ENCODE measurements at places on chromosomes 16 and 17.

DNA sequence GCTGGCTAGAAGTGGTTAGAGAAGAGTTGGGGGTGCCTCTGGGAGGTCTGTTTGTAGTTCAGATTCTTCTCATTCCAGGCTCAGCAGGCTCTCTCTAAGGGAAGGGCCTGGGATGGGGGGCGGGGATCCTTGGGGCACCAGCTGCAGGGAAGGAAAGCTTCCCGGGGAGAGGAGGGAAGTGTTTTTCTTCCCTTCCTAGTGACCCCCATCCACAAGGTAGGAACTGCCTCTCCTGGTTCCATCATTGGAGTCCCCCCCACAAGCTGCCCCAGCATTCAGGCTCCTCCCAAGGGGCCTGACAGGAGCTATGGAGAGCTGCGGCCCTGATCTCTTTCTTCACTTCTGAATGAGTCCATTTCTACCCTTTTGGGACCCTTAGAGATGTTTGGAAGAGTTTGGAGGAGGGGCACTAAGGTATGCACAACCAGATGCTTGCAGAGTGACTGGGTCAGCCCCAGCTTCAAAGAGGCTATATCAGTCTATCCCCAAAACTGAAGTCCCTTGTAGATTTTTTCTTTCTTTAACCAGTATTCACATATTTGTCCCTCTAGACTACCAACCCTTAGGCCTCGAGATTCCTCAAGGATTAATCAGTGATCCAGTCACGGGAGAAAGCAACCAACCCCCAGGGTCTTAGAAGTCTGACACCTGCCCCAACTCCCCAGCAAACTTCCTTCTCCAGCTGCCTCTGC lies 13.9 kb upstream of the FZD2 start:
- DNase-seq, result no peak

GRCh38 chr17:57350266-57350665 lies 93.9 kb downstream of the MSI2 start:
- DNase-seq, result no peak

DNA sequence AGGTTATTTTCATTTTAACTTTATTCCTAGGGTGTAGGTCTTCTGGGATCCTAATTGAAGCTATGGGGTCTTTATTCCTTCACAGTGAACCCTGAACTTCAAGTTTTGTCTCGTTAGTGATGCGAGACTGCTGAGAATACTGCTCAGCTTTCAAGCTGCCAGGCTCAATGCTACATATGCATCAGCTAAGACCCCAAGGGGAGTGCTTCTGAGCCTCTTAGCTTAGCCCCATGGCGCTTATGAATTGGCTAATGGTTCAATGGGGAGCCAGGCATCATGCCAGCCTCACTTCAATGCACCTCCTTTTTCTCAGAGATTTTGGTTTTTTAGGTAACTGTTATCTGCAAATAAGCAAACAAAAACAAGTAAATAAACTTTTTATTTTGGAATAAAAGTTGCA lies 94.1 kb upstream of the SIAH1 start:
- no peak for DNase-seq

DNA sequence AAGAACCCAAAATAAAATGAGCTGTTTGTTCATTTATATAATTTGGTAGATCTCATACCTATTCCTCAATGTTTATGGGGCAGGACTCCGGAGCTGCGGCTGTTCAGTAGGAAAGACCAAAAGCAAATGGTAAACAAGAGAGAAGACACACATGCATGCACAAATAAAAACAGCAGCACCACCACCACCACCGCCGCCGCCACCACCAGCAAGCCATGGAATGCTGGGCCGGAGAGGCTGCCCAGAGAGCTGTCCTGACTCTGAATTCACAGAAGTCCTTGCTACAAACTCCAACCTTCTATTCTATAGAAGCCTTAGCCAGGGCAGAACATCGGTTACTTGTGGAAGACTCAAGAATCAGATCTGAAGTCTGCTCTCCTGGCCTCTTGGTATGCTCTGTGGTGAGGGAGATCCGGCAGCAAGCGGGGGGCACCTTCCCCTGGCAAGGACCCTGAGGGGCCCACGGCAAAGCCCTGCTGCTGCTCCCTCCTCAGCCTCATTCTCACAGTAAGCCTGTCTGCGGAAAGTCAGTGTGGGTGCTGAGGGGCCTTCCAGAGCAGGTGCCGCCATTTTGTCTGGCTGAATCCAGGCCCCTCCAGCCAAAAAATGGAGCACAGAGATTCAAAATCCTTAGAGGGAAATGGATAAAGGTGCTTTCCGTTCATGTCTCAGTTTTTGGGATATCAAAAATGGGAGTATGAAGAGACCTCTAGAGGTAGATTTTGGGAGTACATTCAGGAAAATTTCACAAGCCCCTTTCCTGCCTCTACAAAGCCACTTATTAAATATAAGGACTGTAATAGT lies 6.4 kb upstream of the FOXJ1 start:
- no peak for DNase-seq

DNA sequence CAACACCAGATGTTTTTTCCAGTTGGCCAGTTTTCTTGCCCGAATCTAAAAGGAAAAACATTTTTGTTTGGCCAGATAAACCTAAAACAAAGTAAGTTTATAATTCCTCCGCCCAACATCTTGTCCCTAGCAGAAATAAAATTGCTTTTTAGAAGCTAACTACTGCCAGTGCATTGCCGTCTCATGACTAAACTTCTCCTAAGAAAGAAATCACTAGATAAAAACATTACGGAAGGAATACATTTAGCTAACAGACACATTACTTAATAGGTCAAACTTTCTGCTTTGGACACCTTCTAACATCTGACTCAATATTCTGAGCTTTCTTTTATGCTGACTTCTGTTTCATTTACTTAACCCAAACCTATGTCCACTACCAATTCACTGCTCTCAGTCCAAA lies 36.2 kb downstream of the FBXL20 start:
- DNase-seq, result no peak

Data from CD4-positive, alpha-beta T cell treated with Interleukin-6 at 100 ng/mL for 8 hours (primary cell).